Tongue (tissue), 3 donors: ENCODE measurements at places on chromosomes 5 and 9.
A peak's percentile ranks its signal among the peaks of the same experiment; 100 is the strongest.

DNA sequence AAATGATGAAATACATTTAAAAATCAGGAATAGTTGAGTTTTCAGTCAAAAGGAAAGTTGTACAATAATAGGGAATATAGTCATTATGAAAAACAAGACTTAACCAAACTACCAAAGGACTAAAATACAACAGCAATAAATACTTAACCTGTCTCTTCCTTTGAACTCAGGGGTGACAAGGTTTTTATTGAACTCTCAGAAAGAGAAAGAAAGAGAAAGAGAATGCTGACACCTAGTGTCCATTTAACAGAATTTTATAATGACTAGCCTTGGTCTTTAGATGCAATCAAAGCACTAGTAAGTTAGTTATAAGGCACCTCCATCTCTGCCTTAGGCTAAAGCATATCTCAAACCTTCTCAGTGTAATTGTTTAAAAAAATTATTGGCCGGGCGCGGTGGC is 47.5 kb downstream of the UIMC1 start:
- peak; percentile 54 for DNase-seq

DNA sequence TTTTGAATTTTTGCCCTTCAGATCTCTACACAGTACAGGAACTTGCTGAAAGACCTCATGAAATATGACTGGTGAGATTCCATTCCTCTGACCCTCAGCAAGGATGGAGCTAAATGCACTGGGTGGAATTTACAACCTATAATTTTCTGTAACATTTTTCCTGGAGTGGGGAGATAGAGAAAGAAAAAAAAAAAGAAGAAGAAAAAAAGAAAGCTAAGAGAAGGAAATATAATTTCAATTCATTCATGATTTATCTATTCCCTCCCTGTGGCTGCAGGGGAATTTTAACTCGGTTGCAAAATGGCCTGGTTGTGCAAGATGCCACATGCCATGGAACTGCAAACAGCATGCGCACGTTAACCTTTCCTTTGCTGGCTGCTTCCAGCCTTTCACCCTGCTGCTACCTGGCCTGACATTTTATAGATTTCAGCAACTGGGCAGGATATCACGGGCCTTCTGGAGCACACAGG is 155.4 kb downstream of the FSTL4 start:
- DNase-seq: no peak

DNA sequence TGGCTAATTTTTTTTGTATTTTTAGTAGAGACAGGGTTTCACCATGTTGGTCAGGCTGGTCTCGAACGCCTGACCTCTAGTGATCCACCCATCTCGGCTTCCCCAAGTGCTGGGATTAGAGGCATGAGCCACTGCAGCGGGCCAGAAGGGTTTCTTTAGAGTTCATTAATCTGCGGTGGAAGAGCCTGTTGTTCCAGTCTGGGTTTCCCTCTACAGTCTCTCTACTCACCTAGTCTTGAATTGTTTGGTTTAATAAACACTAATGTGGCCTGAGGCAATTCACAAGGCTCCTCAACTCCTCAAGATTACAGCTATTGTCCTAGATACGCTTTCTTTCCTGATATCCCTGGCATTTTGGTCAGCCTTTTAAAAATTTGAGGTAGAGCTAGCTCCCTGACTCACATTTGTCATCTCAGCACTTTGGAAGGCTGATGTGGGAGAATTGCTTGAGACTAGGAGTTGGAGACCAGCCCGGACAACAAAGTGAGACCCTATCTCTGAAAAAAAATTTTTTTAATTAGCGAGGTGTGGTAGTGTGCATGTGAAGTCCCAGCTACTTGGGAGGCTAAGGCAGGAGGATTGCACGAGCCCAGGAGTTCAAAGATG is 4.6 kb upstream of the SAR1B start:
- DNase-seq: peak; percentile 33

DNA sequence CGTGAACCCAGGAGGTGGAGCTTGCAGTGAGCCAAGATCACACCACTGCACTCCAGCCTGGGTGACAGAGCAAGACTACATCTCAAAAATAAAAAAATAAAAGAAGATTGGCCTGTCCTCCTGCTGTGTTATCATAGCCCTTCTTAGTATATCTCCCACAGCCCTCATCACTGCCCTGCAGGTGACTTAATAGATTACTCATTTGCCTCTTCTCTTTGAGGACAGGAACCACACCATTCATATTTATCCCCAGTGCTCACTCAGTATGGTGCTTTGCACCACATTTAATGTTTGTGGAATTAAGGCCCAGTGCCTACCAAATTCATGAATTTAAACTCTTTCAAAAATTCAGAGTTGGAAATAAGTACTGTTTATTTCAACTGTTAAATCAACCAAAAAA is 10.3 kb downstream of the IDNK start:
- no peak for DNase-seq

GRCh38 chr5:141672841-141673813 is 8.9 kb downstream of the ARAP3 start:
- peak; percentile 35 for DNase-seq

DNA sequence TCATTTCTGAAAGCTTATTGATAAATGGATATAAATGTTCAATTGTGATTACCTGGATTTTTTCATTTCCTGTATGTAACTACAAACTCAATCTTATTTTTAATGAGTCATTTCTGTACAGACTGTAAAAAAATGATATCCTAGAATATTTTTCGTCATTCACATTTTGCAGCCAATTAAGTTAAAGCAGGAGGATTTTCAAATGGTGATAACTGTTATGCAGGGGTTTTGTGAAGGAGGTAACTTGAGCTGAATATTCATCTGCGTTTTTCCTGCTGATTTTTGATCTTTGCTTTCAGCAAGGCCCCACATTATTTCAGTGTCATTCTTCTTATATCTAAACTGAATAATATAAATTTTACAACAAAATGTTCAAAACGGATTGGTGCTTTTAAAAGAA is 74.1 kb downstream of the SLF1 start:
- DNase-seq: no peak
